ENCODE measurements at places on chromosomes 16 and 17. TPM values are rescaled to one million over a fixed set of nuclear protein-coding genes. Genes with fewer than 3 reads are reported as not detected.

DNA sequence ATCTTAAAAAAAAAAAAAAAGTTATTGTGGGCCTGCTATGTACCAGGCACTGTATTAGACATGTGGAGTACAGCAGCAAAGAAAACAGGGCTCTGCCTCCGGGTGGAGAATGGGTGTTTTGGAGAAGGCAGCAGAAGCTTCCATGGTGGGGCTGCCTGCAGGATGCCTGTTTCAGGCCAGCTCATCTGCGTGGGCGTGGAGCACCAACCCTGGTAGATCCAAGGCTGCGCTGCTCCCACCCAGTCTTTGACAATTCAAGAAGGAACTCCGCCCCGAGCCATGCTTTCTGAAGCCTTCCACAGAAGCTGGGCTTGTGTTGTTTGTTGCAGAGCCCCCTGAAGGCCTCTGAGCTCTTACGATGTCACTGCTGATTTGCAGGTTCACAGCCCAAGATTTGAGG, 23.2 kb upstream of the CACNG1 start:
- no peak for DNase-seq
- H3K4me1 ChIP-seq = no peaks in the 10 kb centered on the region
- H3K27me3 ChIP-seq = no peaks in the 10 kb centered on the region
- H3K4me3 ChIP-seq = no peak overlapping the region
- no peaks in the 10 kb centered on the region for H3K36me3 ChIP-seq
- H3K27ac ChIP-seq = no peak overlapping the region

PRSS33 gene
- total RNA-seq = not detected

- no peak for DNase-seq
- no peak overlapping the region for H3K27ac ChIP-seq
- no peaks in the 10 kb centered on the region for H3K36me3 ChIP-seq
- peaks cover 26% of the 10 kb centered on the region for H3K4me1 ChIP-seq
- no peak overlapping the region for H3K4me3 ChIP-seq
- H3K27me3 ChIP-seq = no peaks in the 10 kb centered on the region
These were observed 15.1 kb upstream of the CSF3 start for GRCh38 chr17:40000161-40000560.

- DNase-seq = no peak
- H3K27ac ChIP-seq = no peak overlapping the region
- peaks cover 18% of the 10 kb centered on the region for H3K4me1 ChIP-seq
- H3K4me3 ChIP-seq = no peak overlapping the region
These were observed 923 bp downstream of the GDPD3 start for GRCh38 chr16:30112197-30113030.

DNA sequence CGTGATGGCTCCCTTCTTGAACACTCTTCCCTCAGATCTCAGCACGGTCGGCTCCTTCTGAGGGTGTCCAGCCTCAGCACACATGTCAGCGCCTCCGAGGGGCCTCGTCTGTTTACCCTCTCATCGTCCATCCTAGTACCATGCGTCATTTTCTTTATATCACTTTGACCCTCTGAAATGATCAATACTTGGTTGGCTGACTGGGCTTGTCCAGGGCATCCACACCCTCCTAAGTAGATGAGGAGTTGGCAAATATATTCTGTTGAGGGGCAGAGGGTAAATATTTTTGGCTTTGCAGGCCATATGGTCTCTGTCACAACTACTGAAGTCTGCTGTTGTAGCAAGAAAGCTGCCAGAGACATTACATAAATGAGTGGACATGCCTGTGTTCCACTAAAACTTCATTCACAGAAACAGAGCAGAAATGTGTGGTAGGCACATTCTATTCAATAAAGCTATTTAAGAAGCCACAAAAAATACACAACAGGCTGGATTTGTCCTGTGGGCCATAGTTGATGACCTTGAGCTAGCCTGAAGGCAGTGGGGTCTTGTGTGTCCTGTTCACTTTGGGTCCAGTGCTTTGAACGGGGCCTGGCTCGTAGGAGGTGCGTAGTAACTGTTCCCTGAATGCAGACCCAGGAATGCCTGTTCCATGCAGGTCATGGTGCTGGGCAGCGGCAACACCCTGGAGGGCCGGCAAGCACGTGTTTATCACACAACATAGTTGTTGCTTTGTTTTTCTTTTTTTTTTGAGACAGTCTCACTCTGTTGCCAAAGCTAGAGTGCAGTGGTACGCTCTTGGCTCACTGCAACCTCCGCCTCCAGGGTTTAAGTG, 185.8 kb downstream of the SNX29 start:
- H3K4me1 ChIP-seq = peaks cover 7% of the 10 kb centered on the region
- H3K27me3 ChIP-seq = no peaks in the 10 kb centered on the region
- H3K4me3 ChIP-seq = no peak overlapping the region
- no peak overlapping the region for H3K27ac ChIP-seq
- no peaks in the 10 kb centered on the region for H3K36me3 ChIP-seq

GRCh38 chr17:5247621-5248020, 13.0 kb upstream of the SCIMP start:
- no peak overlapping the region for H3K4me3 ChIP-seq
- H3K4me1 ChIP-seq = no peaks in the 10 kb centered on the region
- H3K27me3 ChIP-seq = no peaks in the 10 kb centered on the region
- H3K27ac ChIP-seq = no peak overlapping the region
- no peak for DNase-seq
- no peaks in the 10 kb centered on the region for H3K36me3 ChIP-seq

GRCh38 chr16:86578061-86578599, at the start of gene FOXL1:
Gene FOXL1, plus strand, starts transcription at chr16:86578549. Its CDS starts 175 bp downstream, at chr16:86578724.
- H3K4me1 ChIP-seq = peaks cover 14% of the 10 kb centered on the region
- peak within 1 kb of the TSS; percentile 5 for H3K4me3 ChIP-seq
- no peak for DNase-seq
- H3K27ac ChIP-seq = peak within 1 kb of the TSS; percentile 42

GRCh38 chr16:46775214-46775613, 27.1 kb upstream of the MYLK3 start:
- no peaks in the 10 kb centered on the region for H3K4me1 ChIP-seq
- H3K27ac ChIP-seq = no peak overlapping the region
- H3K27me3 ChIP-seq = no peaks in the 10 kb centered on the region

MRC2 gene
- total RNA-seq = 89.4 TPM

DNA sequence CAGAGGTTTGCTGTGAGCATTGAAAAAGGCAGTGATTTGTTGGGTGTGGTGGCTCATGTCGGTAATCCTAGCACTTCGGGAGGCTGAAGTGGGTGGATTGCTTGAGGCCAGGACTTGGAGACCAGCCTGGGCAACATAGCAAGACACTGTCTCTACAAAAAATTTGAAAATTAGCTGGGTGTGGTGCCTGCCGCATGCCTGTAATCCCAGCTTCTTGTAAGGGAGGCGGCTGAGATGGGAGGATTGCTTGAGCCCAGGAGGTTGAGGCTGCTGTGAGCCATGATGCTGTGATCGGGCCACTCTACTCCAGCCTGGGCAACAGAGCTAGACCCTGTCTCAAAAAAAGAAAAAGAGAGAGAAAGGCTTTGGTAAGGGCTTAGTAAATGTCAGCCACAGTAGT, 7.0 kb upstream of the NPIPB2 start:
- H3K27me3 ChIP-seq = no peaks in the 10 kb centered on the region
- no peaks in the 10 kb centered on the region for H3K36me3 ChIP-seq
- H3K4me1 ChIP-seq = no peaks in the 10 kb centered on the region
- H3K27ac ChIP-seq = no peak overlapping the region
- no peak overlapping the region for H3K4me3 ChIP-seq

DNA sequence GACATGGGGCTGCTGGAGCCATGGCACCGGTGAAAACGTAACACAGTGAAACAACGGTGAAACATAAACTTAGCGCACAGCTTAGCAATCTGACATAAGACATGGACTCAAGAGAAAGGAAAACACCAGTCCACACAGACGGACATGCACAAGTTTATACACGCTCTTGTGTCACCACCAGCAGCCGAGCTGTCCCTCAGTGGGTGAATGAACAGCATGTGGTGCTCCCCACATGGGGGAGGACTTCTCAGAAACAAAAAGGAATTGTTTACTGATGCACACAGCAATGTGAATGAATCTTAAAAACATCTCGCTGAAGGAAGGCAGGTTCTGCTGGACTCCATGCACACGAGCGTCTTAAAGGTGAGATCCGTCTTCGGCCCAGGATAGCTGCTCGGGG, 34.2 kb downstream of the KLHDC4 start:
- H3K27me3 ChIP-seq = no peaks in the 10 kb centered on the region
- no peak for DNase-seq
- H3K4me1 ChIP-seq = no peaks in the 10 kb centered on the region
- H3K36me3 ChIP-seq = no peaks in the 10 kb centered on the region
- H3K27ac ChIP-seq = no peak overlapping the region

GRCh38 chr16:51159296-51159695, 8.2 kb upstream of the SALL1 start:
- no peak overlapping the region for H3K4me3 ChIP-seq
- no peaks in the 10 kb centered on the region for H3K36me3 ChIP-seq
- H3K27ac ChIP-seq = peak overlapping the region; percentile 45

- no peak overlapping the region for H3K4me3 ChIP-seq
- H3K27me3 ChIP-seq = no peaks in the 10 kb centered on the region
- H3K4me1 ChIP-seq = no peaks in the 10 kb centered on the region
- H3K27ac ChIP-seq = no peak overlapping the region
- no peak for DNase-seq
- H3K36me3 ChIP-seq = no peaks in the 10 kb centered on the region
These were observed 57.5 kb downstream of the DNAH2 start for GRCh38 chr17:7775051-7775450.

DNA sequence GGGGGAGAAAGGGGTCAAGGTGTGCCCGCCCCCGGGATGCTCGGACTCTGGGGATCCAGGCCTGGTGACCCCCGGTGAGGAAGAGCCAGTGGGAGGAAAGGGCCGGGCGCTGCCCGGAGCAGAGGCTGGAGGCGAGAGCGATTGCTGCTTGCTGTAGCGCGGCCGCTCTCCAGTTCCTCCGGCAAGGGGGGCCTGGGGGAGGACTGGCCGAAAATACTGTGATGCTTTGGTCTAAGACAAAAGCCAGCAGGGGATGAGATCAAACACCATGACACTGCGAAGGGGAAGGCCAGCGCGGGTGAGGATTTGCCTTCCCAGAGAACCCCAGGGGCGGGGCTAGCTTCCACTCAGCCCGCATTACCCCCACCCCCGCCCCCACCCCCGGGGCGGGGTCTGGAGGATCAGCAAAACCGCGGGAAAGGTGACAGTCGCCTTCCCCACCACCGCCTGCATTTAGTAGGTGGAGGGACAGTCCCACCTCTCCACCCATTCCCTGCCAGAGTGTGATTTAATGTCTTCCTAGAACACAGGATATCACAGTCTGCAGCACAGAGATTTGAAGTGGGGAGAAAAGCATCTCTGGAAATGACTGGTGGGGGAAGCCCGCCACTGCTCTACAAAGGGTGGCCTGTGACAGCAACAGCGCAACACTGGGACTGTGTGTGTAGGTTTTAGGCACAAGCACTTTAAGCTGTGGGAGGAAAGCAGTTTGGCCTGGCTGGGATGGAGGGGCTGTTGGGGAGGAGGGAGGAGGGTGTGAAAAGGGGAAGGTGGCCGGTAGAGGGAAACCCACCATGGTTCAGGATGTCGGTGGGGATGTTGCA, 25.7 kb downstream of the MRC2 start:
- peak overlapping the region; percentile 55 for H3K4me3 ChIP-seq
- peaks cover 60% of the 10 kb centered on the region for H3K4me1 ChIP-seq
- H3K36me3 ChIP-seq = no peaks in the 10 kb centered on the region
- H3K27ac ChIP-seq = peak overlapping the region; percentile 84
- H3K27me3 ChIP-seq = no peaks in the 10 kb centered on the region
- peak; percentile 87 for DNase-seq

TPPP3 gene
- total RNA-seq = 28.2 TPM

- H3K36me3 ChIP-seq = no peaks in the 10 kb centered on the region
- no peak overlapping the region for H3K27ac ChIP-seq
- H3K27me3 ChIP-seq = no peaks in the 10 kb centered on the region
- H3K4me1 ChIP-seq = peaks cover 8% of the 10 kb centered on the region
- DNase-seq = no peak
These were observed 6.9 kb downstream of the MYCBPAP start for GRCh38 chr17:50514936-50515702.

SPNS3 gene
- total RNA-seq = not detected

- no peaks in the 10 kb centered on the region for H3K36me3 ChIP-seq
- H3K27me3 ChIP-seq = no peaks in the 10 kb centered on the region
- peaks cover 30% of the 10 kb centered on the region for H3K4me1 ChIP-seq
- peak overlapping the region; percentile 73 for H3K27ac ChIP-seq
These were observed 447 bp downstream of the SDK2 start for GRCh38 chr17:73643852-73644144.

- H3K36me3 ChIP-seq = no peaks in the 10 kb centered on the region
- no peak overlapping the region for H3K4me3 ChIP-seq
- H3K27me3 ChIP-seq = no peaks in the 10 kb centered on the region
- no peak overlapping the region for H3K27ac ChIP-seq
- peaks cover 34% of the 10 kb centered on the region for H3K4me1 ChIP-seq
These were observed 181.4 kb downstream of the COPRS start for GRCh38 chr17:31677681-31678080.

DNA sequence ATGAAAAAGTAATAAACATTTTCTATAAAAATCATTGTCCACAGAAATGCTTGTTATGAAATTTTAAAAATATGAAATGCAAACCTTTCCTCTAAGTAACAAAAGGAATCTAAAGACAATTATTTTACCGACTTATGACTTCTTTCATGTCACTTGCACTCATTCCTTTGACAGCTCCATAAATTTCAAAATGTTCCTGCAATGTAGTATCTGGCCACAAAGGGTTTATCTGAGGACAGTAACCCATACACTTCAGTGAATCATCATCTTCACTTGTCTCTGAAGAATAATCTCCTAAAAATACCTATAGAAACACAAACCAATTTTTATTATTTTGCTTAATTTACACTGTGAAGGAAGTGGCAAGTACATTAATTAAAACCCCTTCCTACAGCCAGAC, 25.6 kb upstream of the ABCA10 start:
- no peaks in the 10 kb centered on the region for H3K4me1 ChIP-seq
- no peak for DNase-seq
- no peaks in the 10 kb centered on the region for H3K27me3 ChIP-seq
- no peak overlapping the region for H3K27ac ChIP-seq

MRPL28 gene
- 96.5 TPM for total RNA-seq

- no peaks in the 10 kb centered on the region for H3K36me3 ChIP-seq
- H3K27ac ChIP-seq = no peak overlapping the region
- DNase-seq = peak; percentile 28
- peaks cover 11% of the 10 kb centered on the region for H3K4me1 ChIP-seq
These were observed 16.4 kb upstream of the MARCHF10 start for GRCh38 chr17:62824290-62825131.

MSI2 gene
- total RNA-seq = 27.3 TPM

CRYBA1 gene
- total RNA-seq = not detected

DNA sequence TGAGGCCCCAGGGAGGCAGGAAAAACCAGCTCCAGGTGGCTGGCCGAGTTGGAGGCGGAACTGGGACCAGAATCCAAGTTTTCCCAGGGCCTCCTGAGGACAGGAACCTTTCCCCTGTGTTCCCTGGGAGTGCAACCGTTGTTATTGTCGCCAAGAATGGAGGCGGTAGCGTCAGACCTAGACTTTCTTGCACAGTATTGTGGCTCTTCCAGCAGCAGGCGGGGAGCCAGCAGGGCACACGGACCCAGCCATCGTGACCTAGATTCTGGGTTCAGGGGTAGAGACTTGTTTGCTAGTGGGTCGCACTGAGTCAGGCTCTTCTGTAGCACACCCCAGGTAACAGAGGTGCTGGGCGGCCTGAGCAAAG, 667 bp upstream of the KIF19 start:
- no peak for DNase-seq
- peak overlapping the region; percentile 28 for H3K4me3 ChIP-seq
- no peak overlapping the region for H3K27ac ChIP-seq
- no peaks in the 10 kb centered on the region for H3K27me3 ChIP-seq
- peaks cover 20% of the 10 kb centered on the region for H3K4me1 ChIP-seq
- H3K36me3 ChIP-seq = no peaks in the 10 kb centered on the region

GRCh38 chr17:2560658-2561057, 32.8 kb upstream of the PAFAH1B1 start:
- no peaks in the 10 kb centered on the region for H3K36me3 ChIP-seq
- no peak overlapping the region for H3K4me3 ChIP-seq
- no peaks in the 10 kb centered on the region for H3K27me3 ChIP-seq
- no peaks in the 10 kb centered on the region for H3K4me1 ChIP-seq
- DNase-seq = no peak
- H3K27ac ChIP-seq = no peak overlapping the region

All from vagina (tissue), 2 donors.